Left ventricle myocardium superior (tissue), 1 donor: ENCODE measurements at places on chromosomes 12 and 14. TPM values are rescaled to one million over a fixed set of nuclear protein-coding genes. Genes with fewer than 3 reads are reported as not detected.

DNA sequence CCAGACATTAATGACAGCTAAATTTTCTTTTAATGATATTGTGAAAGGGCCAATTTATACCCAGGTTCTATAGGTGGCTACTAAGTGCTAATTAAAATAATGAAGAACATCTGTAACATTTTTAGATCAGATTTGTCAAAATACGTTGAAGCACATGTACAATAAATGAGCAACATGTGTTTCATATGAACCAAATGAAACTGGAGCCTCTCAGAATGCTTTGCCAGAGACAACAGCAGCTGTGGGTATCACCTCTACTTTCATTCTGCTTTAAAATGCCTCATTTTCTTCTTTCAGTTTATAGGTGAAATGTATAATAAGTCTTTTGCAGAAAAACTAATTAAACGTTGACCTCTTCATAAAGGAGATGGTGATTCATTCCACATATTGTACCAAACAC is 26.1 kb upstream of the MYF6 start:
- no peak for DNase-seq

The HIF1A gene
- 55.0 TPM for total RNA-seq

- DNase-seq, result no peak
Measured at GRCh38 chr14:66216763-66217162, 269.4 kb upstream of the CCDC196 start.

GRCh38 chr12:9760699-9761418 is at the start of gene CD69:
CD69 (minus strand) TSS chr12:9760901; CDS start chr12:9760820, 81 bp downstream.
- no peak for DNase-seq

The SMCO2 gene
- not detected for total RNA-seq
